Heart left ventricle (tissue), 16 donors: ENCODE measurements at places on chromosomes 11 and 22. TPM values are rescaled to one million over a fixed set of nuclear protein-coding genes. Genes with fewer than 3 reads are reported as not detected.

The PPP1CA gene
- total RNA-seq = 151 TPM

The WBP2NL gene
- total RNA-seq = 0.30 TPM

- DNase-seq = no peak
Measured at GRCh38 chr11:34977089-34977912, 60.9 kb downstream of the PDHX start.

- no peak for DNase-seq
Measured at GRCh38 chr11:122883646-122883979, 1.1 kb downstream of the JHY start.

GRCh38 chr22:24451162-24451561, 23.8 kb downstream of the ADORA2A start:
- DNase-seq = no peak

DNA sequence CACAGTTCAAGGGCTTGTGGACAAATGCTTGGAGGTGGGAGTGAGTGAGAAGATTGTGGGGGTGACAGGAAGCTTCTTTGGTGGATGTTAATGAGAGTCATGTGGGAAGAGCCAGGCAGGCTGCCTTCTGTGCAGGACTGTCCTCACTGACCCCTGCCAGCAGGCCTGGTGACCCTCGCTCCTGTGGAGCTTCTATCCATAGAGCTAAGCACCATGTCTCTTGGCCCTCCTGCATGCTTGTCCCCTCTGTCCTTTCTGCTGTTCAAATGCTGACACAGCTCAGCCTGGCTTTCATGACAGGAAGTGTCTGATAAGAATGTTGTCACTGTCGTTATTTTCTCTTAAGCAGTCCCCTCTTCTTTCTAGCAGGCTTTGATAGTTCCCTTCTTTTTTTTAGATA, 37.6 kb downstream of the NAT10 start:
- DNase-seq = no peak

DNA sequence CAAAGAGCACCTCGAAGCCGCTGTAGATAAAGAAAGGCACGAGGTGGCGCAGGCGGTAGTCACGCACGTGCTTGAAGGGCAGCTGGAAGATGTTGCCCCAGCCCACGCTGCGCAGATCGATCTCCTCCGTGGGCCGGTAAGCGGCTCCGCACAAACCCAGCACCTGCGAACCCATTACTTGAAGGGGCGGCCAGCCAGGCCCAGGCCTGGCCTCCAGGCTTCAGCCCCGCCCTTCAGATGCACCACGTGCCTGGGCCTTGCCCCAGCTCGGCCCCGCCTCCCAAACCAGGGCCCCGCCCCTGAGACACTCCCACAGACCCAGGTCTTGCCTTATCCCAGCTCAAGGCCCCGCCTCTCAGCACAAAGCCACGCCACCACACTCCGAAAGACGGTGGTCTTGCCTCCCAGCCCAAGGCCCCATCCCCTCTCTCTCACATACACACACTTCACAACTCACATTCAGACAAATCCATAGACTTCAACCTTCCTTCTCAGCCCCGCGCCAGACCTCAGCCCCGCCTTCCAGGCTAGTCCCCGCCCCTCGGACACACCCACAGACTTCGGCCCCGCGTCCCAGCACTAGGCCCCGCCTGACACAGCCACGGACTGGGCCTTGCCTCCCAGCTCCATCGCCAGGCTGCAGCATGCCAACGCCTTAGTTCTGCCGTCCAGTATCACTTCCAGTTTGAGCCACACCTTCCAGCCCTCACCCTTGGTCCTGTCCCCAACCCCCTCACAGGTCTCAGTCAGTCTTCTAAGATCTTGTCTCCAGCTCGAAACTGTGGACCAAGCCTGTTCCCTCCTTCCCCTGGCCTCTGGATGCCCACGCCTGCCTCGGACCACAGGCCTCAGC, 7.0 kb downstream of the UNC93B1 start:
- DNase-seq = peak; percentile 64

- DNase-seq = no peak
Measured at GRCh38 chr22:28514321-28514821, 165.3 kb downstream of the TTC28 start.

GRCh38 chr11:13290221-13290980, 12.8 kb downstream of the BMAL1 start:
- DNase-seq = no peak

GRCh38 chr11:94924612-94925011, 48.7 kb downstream of the CWC15 start:
- DNase-seq = no peak
